ENCODE measurements at places on chromosomes 2 and 18. TPM values are rescaled to one million over a fixed set of nuclear protein-coding genes. Genes with fewer than 3 reads are reported as not detected.

DNA sequence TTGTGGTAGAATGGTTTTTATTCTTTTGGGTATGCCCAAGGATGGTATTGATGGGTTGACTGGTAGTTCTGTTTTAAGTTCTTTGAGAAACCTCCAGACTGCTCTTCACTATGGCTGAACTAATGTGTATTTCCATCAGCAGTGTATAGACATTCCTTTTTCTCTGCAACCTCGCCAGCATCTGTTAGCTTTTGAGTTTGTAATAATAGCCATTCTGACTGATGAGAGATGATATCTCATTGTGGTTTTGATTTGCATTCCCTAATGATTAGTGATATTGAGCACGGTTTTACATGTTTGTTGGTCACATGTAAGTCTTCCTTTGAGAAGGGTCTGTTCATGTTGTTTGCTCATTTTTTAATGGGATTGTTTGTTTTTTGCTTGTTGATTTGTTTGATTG lies 1348.7 kb upstream of the NXPH2 start:
- no peaks in the 10 kb centered on the region for H3K27me3 ChIP-seq
- no peaks in the 10 kb centered on the region for H3K36me3 ChIP-seq
- no peaks in the 10 kb centered on the region for H3K4me1 ChIP-seq
- no peak for DNase-seq
- H3K4me3 ChIP-seq = no peak overlapping the region
- H3K27ac ChIP-seq = no peak overlapping the region

DNA sequence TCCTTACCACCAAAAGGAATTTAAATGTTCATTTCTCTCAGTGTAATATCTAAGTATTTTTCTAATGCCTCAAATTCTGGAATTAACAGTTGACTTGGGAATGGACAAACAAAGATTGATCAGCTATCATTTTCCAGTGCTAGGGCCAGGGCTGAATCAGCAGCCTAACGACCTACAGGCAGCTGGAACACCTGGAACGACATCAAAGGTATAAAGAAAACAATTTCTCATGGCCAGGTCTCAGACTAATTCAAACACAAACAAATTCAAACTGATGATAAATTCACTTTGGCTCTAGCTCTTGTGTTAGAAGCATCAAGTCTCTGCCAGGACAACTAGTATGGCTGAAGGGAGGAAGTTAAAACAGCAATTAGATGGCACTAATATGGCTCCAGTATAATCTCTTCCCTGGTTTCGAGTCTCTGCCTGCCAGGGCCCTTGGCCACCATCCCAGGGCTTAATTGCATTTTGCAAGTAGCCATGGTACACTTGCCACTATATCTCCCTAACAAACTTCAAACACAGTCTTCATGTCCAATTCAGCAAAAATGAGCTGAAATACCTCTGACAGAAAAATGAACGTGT lies 70.2 kb upstream of the FSHR start:
- no peak overlapping the region for H3K4me3 ChIP-seq
- H3K4me1 ChIP-seq = peaks cover 4% of the 10 kb centered on the region
- H3K27me3 ChIP-seq = no peaks in the 10 kb centered on the region
- no peaks in the 10 kb centered on the region for H3K36me3 ChIP-seq
- no peak overlapping the region for H3K27ac ChIP-seq
- DNase-seq = peak; percentile 6

- no peaks in the 10 kb centered on the region for H3K27me3 ChIP-seq
- H3K27ac ChIP-seq = no peak overlapping the region
- H3K36me3 ChIP-seq = no peaks in the 10 kb centered on the region
- no peak for DNase-seq
Measured at GRCh38 chr18:69916412-69916811, 31.3 kb downstream of the CD226 start.

GRCh38 chr2:20350041-20350712 lies 467 bp downstream of the PUM2 start:
- peaks cover 79% of the 10 kb centered on the region for H3K4me1 ChIP-seq
- H3K36me3 ChIP-seq = no peaks in the 10 kb centered on the region
- H3K27me3 ChIP-seq = no peaks in the 10 kb centered on the region
- DNase-seq = peak; percentile 37
- peak overlapping the region; percentile 95 for H3K27ac ChIP-seq

DNA sequence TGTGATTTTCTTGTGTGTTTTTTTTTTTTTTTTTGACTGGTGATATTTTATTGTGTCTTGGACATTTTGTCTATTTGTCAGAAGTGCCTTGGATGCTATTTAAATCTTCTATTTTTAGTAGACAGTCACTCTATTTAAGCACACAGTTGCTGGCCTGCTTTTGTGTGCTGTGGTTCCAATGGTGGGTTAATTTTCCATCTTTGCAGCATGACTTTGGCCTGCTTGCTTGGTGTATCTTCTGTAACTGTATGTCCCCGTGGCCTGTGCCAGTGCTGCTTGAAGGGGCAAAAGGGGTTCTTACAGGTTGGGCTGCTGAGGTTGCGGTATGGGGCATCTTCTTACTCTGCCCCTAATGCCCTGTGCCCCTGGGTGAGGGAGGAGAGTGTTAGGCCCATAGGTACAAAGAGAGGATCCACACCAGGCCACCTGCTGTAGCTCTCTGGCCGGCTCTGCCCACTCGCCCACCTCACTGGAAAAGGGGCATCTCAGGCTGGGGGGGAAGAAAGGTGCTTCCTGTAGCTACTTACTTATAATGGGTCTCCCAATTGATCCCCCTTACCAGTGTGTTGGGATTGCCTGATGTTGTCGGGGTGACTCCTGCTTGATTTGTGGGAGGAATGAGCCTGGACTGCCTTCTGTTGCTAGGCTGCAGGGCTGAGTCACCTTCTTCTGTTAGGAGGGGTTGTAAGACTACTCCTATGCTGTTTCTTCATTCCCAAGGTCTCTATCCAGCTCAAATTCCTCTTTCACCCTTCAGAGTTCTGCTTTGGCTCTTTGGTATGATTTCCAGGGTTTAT lies 490.0 kb upstream of the HS6ST1 start:
- H3K4me3 ChIP-seq = no peak overlapping the region
- H3K4me1 ChIP-seq = no peaks in the 10 kb centered on the region
- H3K36me3 ChIP-seq = no peaks in the 10 kb centered on the region
- no peaks in the 10 kb centered on the region for H3K27me3 ChIP-seq
- peak; percentile 21 for DNase-seq
- no peak overlapping the region for H3K27ac ChIP-seq

GRCh38 chr2:132550946-132551345 lies 119.1 kb downstream of the LYPD1 start:
- no peak for DNase-seq
- H3K27ac ChIP-seq = no peak overlapping the region
- no peak overlapping the region for H3K4me3 ChIP-seq
- H3K4me1 ChIP-seq = no peaks in the 10 kb centered on the region
- H3K27me3 ChIP-seq = no peaks in the 10 kb centered on the region

- no peaks in the 10 kb centered on the region for H3K4me1 ChIP-seq
- no peaks in the 10 kb centered on the region for H3K36me3 ChIP-seq
- H3K27me3 ChIP-seq = no peaks in the 10 kb centered on the region
- H3K4me3 ChIP-seq = no peak overlapping the region
- no peak for DNase-seq
Measured at GRCh38 chr18:39555496-39555895, 1989.9 kb upstream of the CELF4 start.

DNA sequence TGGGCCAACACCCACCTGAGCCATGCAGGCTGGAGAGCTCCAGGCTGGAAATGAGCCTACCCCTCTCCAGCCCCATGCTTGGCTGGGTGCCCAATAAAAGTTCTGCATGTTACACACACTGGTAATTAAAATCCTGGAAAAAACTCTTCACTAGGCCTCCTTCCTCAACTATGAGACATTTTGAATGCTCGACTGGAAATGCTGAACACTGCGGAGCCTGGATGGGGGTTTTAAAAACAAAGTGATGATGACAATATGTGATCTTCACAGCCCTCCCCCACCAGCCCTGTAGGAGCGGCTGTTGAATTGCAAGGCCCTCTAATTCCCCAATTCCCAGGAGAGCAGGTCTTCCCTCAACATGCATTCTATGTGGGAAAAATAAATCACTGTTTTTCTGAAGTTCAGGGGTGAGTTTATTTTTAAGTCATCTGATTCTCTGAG lies 179.2 kb downstream of the TTC32 start:
- no peak overlapping the region for H3K27ac ChIP-seq
- H3K27me3 ChIP-seq = no peaks in the 10 kb centered on the region
- no peak for DNase-seq
- H3K4me3 ChIP-seq = no peak overlapping the region

GRCh38 chr2:229701716-229702115 lies 12.6 kb downstream of the DNER start:
- no peaks in the 10 kb centered on the region for H3K4me1 ChIP-seq
- no peak overlapping the region for H3K4me3 ChIP-seq
- H3K36me3 ChIP-seq = no peaks in the 10 kb centered on the region
- no peak for DNase-seq

The ERCC3 gene
- 103 TPM for total RNA-seq

The TEKT4 gene
- not detected for total RNA-seq

The REG3G gene
- total RNA-seq = not detected

The BCL2 gene
- 3.5 TPM for total RNA-seq

The LHCGR gene
- 0.92 TPM for total RNA-seq

Measured in stomach (tissue), 19 donors.